MCF 10A (cell line): ENCODE measurements at places on chromosomes 7 and 10. TPM values are rescaled to one million over a fixed set of nuclear protein-coding genes. Genes with fewer than 3 reads are reported as not detected.

Gene OPN4
- not detected in 2 replicates for total RNA-seq

Gene CCZ1
- total RNA-seq: 86.3 and 92.6 TPM in 2 replicates

Gene VIPR2
- total RNA-seq: not detected in 2 replicates

Gene MOGAT3
- not detected in 2 replicates for total RNA-seq

Gene ACTR3C
- 3.5 and 3.6 TPM in 2 replicates for total RNA-seq

Gene CYP26A1
- not detected in 2 replicates for total RNA-seq

Gene RBM20
- not detected in 2 replicates for total RNA-seq

Gene LIPM
- not detected in 2 replicates for total RNA-seq

Gene CDNF
- total RNA-seq: 1.9 and 2.9 TPM in 2 replicates

Gene DEPP1
- 0.76 and 0.84 TPM in 2 replicates for total RNA-seq

Gene POLR2J2
- 10.1 and 13.8 TPM in 2 replicates for total RNA-seq

Gene HILPDA
- 6.2 and 8.3 TPM in 2 replicates for total RNA-seq

Gene PRKCQ
- total RNA-seq: 0.44 and 0.52 TPM in 2 replicates

Gene NXPH1
- not detected in 2 replicates for total RNA-seq

Gene MMD2
- total RNA-seq: not detected in 2 replicates

Gene THNSL1
- total RNA-seq: 7.6 and 7.9 TPM in 2 replicates

Gene PRLHR
- total RNA-seq: not detected in 2 replicates

Gene OR2A12
- not detected in 2 replicates for total RNA-seq

Gene ZNF365
- total RNA-seq: 1.3 and 2.9 TPM in 2 replicates

Gene PLXNA4
- total RNA-seq: not detected in 2 replicates

Gene LRRC18
- total RNA-seq: not detected in 2 replicates

Gene TAS2R41
- total RNA-seq: not detected in 2 replicates

Gene TUBB8
- total RNA-seq: not detected in 2 replicates

Gene GCK
- not detected in 2 replicates for total RNA-seq

Gene PLAU
- total RNA-seq: 17.3 and 30.6 TPM in 2 replicates

Gene FFAR4
- not detected in 2 replicates for total RNA-seq

Gene TFR2
- not detected in 2 replicates for total RNA-seq

Gene SLC26A5
- not detected in 2 replicates for total RNA-seq

Gene SYNPO2L
- not detected in 2 replicates for total RNA-seq

Gene ITIH5
- not detected in 2 replicates for total RNA-seq

Gene GRID2IP
- not detected in 2 replicates for total RNA-seq
